Urinary bladder (tissue), 4 donors: ENCODE measurements at places on chromosomes 6 and 20. TPM values are rescaled to one million over a fixed set of nuclear protein-coding genes. Genes with fewer than 3 reads are reported as not detected.

Gene FAXC
- 19.4 TPM for total RNA-seq

Gene USP49
- 4.9 TPM for total RNA-seq

Gene PTCRA
- total RNA-seq, result not detected

Gene TPD52L1
- total RNA-seq, result 23.6 TPM

Gene POPDC3
- 2.5 TPM for total RNA-seq

Gene DEFB124
- total RNA-seq, result not detected

Gene THBD
- total RNA-seq, result 11.1 TPM
